ENCODE measurements at places on chromosomes 5 and 9. TPM values are rescaled to one million over a fixed set of nuclear protein-coding genes. Genes with fewer than 3 reads are reported as not detected.

The EIF4E1B gene
- total RNA-seq, result not detected

The GRIN3A gene
- 0.09 TPM for total RNA-seq

The MCIDAS gene
- total RNA-seq, result not detected

DNA sequence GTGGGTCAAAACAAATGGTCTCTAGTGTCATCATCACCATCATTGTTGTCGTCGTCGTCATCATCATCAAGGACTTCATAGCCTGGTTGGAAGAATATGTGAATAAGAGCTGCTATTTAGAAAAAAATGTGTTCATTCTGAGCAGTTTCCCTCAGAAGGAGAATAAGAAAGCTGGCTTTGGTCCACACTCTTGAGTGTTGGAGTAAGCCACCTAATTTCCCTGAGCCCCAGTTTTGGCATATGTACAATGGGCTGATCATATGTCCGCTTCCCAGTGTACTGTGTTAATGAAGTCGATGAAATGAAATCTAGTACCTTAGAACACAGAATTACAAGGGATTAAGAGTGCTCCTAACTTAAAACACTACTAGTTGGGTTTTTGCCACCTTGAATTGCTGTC, 545.5 kb downstream of the CCDC171 start:
- DNase-seq, result no peak

All from fibroblast of the aortic adventitia (primary cell).